Fibroblast of the conjunctiva (primary cell): ENCODE measurements at places on chromosomes 3 and 15.

- DNase-seq: peak; percentile 32
These were observed 324.5 kb downstream of the TBL1XR1 start for GRCh38 chr3:176872771-176873209.

DNA sequence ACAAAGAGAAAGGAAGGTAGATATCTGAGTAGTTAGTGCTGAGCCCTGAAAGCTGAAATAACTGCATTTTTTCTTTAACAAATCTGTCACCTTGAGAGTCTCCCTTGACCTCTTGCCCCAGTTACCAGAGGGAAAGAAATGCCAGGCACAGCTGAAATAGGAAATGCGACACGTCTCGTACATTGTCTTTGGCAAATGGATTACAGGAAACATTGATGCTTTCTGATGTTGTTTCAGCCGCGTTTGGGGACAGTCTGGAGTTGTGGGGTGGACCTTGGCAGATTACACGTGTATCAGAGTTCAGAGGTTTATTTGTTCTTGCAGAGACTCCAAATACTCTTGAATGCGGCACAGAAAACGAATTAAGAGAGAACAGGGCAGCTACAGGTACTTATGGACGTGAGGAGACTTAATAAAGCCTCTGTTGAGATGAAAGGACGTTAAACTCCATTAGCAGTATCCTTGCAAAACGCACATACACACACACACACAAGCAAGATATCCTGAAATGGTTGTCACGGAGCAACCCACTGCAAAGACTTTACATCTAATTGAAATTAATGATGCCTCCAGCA is 272.8 kb upstream of the RORA start:
- no peak for DNase-seq

GRCh38 chr3:30660136-30660535 is 53.7 kb downstream of the TGFBR2 start:
- DNase-seq: no peak

- DNase-seq: no peak
These were observed 214.7 kb downstream of the CHL1 start for GRCh38 chr3:411226-411625.

DNA sequence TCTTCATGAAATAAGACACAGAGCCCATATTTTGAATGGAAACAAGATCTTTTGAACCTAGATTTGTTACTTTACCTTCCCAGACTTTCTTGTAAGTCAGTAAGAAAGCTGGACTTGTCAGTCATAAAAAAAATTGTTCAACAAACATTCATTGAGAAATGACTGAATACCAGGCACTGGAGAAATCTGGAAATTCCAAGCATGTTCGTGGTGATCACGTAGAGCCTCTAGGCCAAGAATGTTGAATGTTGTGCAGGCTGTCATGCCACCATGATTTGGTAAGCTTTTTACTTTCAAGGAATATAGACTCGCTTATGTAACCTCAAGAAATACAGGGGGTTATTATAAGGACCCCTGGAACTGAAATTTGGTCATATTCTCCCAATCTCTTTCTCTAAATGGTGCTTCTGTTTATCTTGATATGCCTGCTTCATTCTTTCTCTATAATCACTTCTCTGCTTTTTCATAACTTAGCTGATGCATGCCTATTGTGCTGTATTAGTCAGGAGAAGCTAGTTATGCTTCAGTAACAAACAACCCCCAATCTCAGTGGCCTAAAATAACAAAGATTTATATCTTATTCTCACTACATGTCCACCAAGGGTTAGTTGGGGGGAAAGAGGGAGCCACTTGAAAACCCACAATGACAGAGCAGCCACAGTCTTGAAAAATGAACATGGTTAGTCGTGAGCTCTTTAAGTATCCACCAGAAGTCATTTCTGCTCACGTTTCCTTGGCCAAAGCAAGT is 3.4 kb upstream of the TPM1 start:
- DNase-seq: no peak

DNA sequence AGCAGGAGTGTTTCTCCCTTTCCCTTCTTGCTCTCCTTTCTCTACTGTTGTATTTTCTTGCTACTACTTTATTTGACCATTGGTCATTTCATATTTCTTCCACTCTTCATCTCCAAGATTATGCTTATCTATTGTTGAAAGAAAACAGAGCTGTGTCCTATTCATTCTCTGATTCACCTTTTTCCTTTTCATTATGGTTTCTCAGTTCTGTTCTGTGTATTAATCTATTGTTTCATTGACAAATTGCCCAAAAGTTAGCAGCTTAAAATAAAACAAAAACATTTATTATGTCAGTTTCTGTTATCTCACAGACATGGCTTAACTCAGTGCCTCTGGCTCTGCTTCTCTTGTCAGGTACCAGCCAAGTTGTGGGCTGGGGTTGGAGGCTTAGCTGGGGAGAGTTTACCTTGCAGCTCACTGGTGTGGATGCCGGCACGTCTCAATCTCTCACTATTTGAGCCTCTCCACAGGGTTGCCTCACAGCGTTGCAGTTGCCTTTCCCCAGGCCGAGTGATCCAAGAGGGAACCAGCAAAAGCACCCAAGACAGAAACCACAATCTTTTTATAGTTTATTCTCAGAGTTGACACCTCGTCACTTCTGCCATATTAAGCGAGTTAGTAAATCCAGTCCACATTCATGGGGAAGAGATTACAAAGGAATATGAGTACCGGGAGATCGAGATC is 36.9 kb upstream of the FILIP1L start:
- DNase-seq: no peak

- no peak for DNase-seq
These were observed 68.8 kb upstream of the MEX3B start for GRCh38 chr15:82114660-82115059.

- DNase-seq: no peak
These were observed 91.0 kb downstream of the PPARG start for GRCh38 chr3:12379640-12380429.

DNA sequence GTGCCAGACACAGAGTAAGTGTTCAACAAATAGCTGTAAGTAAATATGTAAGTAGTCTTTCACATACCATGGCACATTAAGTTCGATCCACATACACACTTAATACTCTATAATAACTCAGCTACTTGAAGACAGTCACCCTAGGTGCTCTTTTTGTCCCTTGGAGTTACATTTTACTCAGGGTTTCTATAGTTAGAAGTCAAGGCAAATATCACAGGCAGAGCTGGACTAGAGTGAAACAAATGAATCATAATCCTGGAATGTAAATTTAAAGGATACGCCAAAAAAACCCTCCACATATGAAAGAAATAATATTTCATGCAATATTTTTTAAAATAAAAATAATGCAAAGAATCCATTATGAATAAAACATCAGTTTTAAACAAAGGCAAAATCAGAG is 461.8 kb downstream of the MAGI1 start:
- DNase-seq: no peak

- no peak for DNase-seq
These were observed 208.9 kb upstream of the ST8SIA2 start for GRCh38 chr15:92184679-92185230.

- peak; percentile 81 for DNase-seq
These were observed 49.6 kb downstream of the PCSK6 start for GRCh38 chr15:101439920-101440319.

DNA sequence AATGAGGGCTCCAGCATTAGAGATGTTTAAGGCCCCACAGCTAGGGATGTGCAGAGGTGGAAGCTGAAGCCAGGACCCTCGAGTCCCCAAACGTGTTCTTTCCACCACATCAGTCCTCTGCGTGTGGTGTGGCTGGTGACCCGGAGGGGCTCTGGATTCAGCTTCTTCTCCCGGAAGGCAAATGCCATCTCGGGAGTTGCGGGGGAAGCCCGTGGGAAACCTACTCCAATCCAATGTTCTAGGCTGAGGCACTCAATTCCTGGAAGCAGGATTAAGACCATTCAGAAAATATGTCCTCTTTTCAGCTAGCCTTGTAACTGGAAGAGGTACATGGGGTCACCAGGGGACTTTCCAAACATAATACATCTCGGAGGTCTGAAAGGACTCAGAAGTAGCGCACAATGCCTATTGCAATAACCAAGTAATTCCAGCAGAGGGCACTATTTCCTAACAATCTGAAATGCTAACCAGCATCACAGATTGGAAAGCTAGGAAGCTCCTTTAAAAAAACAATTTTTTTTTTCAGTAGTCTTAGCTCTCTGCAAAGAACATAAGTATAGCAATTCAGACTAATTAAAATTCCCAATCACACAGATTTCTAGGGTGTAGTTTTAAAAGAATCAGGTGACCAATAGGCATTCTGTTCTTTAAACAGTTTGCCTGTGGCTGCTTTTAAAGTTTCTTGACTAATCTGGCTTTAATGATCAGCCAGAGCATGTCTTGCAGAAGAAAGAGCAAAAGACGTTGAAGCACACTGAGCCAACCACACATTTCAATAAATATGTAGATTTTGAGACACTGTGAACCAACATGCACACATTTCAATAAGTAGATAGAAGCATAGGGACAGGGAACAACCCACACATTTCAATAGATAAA is 36.1 kb downstream of the BNC1 start:
- DNase-seq: peak; percentile 58

DNA sequence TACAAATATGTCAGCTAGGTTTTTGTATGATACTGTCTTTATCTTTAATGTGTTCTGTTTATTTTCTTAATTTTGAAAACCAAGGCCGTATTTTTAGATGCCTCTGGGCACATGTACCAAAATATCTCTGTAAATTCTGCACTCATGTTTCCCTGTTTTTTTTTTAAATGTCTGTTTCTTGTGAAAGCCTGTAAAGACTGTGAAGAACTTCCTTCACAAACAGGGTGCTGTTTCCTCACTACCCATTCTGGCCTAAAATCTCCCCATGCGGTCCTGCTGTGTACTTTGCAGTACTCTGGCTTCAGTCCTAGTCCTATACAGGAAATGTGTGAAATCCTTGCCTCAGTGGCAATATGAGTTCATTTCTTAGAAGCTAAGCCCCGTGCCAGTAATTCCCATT is 133.4 kb upstream of the ZBTB20 start:
- DNase-seq: no peak

DNA sequence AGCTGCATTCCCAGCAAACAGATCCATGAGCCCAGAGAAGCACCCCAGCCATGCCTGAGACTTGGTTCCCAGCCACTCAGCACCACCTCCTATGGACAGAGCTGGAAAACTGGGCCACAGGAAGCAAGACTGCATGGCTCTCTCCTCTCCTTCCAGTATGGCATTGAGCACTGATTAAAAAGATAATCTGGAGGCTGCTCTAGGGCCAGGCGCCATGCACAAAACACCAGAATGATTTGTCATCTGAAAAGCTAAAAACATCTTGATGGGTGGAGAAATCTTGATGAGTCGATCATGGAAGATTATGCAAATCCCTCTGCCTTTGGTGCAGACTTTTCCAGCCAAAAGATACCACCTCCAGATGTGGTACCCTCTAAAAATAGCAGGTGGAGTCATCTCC is 62.7 kb upstream of the MRPS22 start:
- DNase-seq: no peak

- DNase-seq: no peak
These were observed 102.5 kb downstream of the AKAP13 start for GRCh38 chr15:85482894-85483293.

DNA sequence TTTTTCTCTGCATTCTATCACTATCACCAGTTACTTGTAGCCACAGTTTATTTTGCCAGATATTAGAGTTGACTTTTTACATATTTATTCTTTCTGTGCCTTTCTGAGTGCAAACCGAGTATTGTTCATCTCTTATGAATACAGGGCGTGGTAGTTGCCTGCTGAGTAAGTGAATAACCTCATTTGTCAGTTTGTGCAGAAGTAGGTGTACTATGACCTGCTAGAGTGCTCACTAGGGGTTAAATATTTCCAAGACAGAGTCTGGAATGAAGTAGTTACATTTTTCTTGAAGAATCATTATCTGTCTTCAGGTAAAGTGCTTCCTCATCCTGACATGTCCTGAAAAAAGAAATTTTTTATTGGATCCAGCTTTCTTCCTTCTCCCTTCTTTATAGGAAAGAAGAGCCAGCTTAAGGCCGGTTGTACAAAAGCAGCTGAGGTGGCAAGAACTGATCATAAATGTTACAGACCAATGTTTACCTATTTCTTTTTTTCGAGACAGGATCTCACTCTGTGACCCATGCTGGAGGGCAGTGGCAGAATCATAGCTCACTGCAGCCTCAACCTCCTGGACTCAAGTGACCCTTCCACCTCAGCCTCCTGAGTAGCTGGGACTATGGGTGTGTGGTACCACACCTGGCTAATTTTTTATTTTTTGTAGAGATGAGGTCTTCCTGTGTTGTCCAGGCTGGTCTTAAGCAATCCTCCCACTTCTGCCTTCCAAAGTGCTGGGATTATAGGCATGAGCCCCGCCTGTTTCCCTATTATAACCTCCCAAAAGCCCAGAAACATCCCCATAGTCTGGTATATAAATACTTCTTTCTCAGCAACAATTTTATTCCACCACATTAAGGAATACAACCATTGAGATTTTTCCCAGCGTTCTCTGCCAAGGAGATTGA is 182.5 kb downstream of the TPRG1 start:
- no peak for DNase-seq

DNA sequence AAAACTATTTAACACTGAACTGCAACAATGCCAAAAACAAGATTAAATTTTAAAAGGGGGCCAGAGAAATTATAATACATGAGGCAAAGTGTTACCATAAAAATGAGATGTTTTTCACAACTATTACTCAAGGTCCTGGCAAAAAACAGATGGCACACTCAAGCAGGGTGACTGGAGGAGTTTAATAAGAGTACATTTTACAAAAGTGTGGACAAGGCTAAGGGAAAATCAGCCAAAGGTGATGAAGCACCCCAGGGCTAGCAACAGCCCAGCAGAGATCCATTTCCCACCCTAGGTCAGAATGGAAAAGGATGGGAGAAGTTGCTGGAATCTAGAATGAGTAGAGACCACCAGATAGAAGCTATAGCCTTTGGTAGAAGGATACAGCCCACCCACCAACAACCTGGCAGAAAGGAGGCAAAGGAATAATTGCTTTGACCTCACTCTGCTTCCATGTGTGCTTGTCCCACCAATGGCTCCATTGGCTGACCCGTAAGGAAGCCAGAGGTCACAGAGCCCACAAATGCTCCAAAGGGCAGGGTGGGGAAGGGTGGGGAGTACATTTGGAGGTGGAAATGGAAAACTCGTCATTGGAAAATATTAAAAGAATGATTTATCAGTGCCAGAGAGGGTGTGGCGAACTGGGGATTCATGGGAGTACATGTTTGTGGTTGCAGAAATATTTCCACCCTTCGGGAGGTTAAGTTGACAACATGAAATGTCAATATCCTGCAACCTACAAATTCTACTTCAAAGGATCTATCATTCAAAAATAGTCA is 161.0 kb upstream of the UBE2E2 start:
- no peak for DNase-seq

DNA sequence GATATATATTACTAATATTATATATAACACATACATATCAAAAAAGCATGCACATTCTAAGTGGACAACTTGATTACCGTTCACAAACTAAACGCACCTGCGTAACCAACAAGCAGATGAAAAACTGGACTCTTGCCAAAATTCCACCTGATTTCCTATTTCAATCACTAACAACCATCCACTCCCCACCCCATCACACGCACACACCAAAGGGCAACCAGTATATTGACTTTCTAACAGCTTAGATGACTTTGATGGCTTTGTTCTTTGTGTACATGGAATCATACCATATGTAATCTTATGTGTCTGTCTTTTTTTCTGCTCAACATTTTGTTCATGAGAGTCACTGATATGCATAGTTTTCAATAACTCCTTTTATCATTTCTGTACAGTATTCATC is 496.8 kb upstream of the ARRDC4 start:
- DNase-seq: no peak

GRCh38 chr3:110420158-110420641 is 651.4 kb upstream of the NECTIN3 start:
- peak; percentile 68 for DNase-seq

GRCh38 chr3:71936681-71937080 is 151.7 kb upstream of the PROK2 start:
- DNase-seq: no peak

GRCh38 chr3:9859530-9860025 is 15.8 kb upstream of the RPUSD3 start:
- no peak for DNase-seq

GRCh38 chr15:25596644-25597562 is 158.1 kb upstream of the UBE3A start:
- DNase-seq: no peak
